Psoas muscle (tissue), 8 donors: ENCODE measurements at places on chromosomes 6 and 20. TPM values are rescaled to one million over a fixed set of nuclear protein-coding genes. Genes with fewer than 3 reads are reported as not detected.

DNA sequence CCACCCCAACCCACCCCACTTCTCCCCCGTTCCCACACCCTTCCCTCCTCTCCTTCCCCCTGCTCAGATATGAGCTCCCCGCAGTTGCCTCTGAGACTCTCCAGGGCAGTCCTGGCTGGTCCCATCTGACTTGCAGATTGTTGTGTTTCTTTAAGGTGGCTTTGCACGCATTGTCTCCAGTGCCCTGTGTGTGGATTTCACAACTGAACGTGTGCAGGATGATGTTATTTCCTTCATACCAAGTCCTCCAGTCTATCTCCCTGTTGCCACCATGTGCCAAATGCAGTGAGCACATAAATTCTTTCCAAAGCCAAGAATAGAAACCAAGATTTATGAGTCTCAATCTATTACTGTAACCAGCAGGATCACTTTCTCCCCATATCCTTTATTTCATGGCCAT, 79.1 kb downstream of the TMEM242 start:
- no peaks in the 10 kb centered on the region for H3K36me3 ChIP-seq
- H3K27me3 ChIP-seq, result no peaks in the 10 kb centered on the region
- H3K4me3 ChIP-seq, result no peak overlapping the region
- no peak for DNase-seq
- H3K27ac ChIP-seq, result peak overlapping the region; percentile 71
- H3K4me1 ChIP-seq, result peaks cover 44% of the 10 kb centered on the region

DNA sequence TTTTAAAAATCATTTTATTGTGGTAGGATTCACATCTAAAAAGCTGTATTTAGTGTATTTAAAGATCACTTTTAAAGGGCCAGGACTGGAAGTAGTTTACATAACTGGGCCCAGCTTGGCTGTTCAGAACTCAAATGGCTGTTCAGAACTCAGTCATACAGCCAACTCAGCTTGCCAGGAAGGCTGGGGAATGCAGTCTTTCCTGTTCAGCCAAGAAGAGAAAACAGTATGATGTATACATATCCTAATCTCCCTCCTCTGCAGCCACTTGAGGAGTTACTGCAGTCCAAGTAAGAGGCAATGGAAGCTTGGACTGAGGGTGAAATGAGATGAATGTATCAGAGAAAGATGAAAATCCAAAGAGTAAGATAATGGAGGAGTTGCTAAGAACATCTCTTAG, 24.6 kb downstream of the DSTN start:
- no peak overlapping the region for H3K27ac ChIP-seq
- H3K4me1 ChIP-seq, result peaks cover 35% of the 10 kb centered on the region
- no peak for DNase-seq
- H3K4me3 ChIP-seq, result no peak overlapping the region

DNA sequence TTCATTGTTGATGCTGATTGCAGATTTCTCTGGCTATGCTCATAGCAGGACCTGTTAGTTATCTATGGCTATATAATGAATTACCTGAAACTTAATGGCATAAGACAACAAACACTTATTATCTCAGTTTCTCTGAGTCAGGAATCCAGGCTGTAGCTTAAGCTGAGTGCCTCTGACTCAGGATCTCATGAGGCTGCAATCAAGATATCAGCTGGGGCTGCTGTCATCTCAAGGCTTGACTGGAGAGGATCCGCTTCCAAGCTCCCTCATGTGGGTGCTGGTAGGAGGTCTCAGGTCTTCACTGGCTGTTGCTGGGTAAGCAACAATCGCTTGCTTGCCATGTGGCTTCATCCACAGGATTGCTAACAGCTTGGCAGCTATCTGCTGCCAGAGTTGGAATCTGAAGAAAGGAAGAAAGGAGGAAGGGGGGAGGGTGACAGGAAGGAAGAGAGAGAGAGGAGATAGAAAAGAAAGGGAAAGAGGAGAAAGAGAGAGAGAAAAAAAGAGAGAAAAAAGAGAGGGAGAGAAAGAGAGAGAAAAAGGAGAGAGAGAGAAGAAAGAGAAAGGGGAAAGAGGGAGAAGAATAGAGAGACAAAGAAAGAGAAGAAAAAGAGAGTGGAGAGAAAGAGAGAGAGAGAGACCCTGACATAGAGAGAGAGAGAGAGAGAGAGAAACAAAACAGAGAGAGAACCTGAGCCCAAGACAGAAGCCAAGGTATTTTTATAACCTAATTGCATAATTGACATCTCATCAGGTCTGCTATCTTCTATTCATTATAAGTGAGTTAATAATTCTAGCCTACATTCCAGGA, 579.0 kb upstream of the BTBD3 start:
- no peaks in the 10 kb centered on the region for H3K27me3 ChIP-seq
- no peak overlapping the region for H3K4me3 ChIP-seq
- no peaks in the 10 kb centered on the region for H3K4me1 ChIP-seq
- H3K27ac ChIP-seq, result no peak overlapping the region

The TFAP2A gene
- 0.15 TPM for total RNA-seq

The MCCD1 gene
- not detected for total RNA-seq

The NEDD9 gene
- 13.7 TPM for total RNA-seq

The HLA-A gene
- 200 TPM for total RNA-seq

DNA sequence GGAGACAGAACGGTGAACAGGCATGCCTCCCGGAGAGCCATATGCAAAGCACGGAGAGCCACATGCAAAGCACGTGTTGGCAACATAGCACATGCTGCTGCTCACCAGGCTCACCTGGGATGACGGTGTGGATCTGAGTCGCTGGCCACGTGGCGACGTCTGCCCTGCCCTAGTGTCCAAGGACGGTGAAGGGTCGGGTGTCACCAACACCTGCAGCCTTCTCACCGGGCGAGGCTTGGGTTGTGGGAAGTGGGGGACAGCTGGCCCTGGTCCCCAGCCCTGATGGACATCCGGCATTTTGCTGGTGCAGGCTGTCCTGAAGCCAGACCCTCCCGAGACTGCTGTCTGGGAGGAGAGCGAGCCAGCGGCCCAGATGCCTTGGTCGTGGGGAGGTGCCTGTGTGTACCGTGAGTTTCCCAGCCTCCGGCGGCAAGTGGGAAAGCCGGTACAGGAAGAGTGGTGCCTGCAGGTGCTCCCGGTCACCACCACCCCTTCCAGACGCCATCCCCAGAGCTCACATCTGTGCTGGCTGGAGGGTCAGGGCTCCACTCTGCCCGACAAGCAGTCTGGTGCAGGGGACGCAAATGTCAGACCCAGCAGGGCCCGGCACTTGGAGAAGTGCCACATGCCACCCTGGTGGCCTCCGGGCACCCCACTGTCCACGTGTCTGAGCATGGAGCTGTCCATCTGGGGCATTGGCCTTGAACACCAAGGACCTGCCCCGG, 5.9 kb upstream of the ADRM1 start:
- no peaks in the 10 kb centered on the region for H3K27me3 ChIP-seq
- H3K4me3 ChIP-seq, result no peak overlapping the region
- peaks cover 58% of the 10 kb centered on the region for H3K36me3 ChIP-seq
- no peak overlapping the region for H3K27ac ChIP-seq
- DNase-seq, result no peak

The SLPI gene
- total RNA-seq, result 40.9 TPM
